ENCODE measurements at places on chromosomes 1 and 21.

DNA sequence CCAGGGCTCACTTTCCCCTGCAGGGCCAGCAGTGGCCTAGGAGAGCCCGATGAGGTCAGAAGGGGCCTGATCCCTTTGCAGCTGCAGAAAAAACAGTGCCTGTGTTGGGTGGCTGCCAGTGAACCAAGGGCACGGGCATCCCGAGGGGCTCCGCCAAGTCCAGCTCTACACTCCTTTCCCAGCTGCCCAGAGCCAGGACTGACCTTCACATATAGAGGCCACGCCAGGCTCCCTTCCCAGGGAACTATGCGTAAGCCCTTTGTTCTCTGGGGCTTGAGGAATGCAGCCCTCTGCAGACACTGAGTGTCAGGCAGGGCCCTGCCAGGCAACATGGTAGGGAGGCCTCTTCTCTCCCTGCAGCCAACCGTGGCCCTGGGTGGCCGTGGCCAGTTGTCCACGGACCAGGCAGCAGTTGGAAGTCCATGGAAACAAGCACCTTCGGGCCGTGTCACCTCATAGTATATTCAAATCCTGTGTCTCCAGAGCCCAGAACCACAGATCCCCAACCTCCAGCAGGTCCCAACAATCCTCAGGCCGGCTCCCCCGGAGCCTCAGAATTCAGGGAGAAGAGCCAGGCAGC lies 194.0 kb downstream of the NPHP4 start:
- no peak for DNase-seq

DNA sequence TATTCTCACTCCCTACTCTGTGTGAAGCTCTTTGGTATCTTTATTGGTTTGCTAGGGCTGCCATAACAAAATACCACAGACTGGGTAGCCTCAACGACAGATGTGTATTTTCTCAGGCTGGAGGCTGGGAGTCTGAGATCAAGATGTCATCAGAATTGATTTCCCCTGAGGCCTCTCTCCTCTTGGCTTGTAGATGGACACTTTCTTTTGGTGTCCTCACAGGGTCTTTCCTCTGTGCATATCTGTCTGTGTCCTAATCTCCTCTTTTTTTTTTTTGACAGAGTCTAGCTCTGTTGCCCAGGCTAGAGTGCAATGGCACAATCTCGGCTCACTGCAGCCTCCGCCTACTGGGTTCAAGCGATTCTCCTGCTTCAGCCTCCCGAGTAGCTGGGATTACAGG lies 71.4 kb upstream of the KCNJ6 start:
- no peak for DNase-seq

- DNase-seq = no peak
Observed at GRCh38 chr1:114130846-114131525, 22.7 kb downstream of the SYT6 start.

- DNase-seq = no peak
Observed at GRCh38 chr1:16242556-16243214, 5.7 kb upstream of the CPLANE2 start.

- DNase-seq = no peak
Observed at GRCh38 chr1:27617420-27617819, 13.5 kb upstream of the AHDC1 start.

DNA sequence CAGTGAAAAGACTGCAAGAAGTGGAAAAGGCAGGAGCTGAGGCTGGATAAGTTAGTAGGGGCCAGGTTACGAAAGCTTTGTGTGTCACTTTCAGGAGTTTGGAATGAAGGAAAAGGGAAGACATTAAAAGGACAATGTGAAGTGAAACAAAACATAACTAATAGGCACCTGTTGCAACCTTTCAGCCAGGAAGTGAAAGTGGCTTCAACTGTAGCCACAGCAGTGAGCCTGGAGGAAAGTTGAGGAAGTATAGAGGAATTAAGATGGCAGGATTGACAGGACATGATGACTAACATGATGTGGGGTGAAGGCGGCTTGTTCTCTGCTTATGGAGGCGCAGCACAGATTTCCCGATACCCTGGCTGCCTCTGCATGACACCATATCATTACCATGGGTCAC lies 68.9 kb downstream of the C4BPA start:
- DNase-seq = no peak

- no peak for DNase-seq
Observed at GRCh38 chr1:222786121-222786520, 28.7 kb upstream of the DISP1 start.

DNA sequence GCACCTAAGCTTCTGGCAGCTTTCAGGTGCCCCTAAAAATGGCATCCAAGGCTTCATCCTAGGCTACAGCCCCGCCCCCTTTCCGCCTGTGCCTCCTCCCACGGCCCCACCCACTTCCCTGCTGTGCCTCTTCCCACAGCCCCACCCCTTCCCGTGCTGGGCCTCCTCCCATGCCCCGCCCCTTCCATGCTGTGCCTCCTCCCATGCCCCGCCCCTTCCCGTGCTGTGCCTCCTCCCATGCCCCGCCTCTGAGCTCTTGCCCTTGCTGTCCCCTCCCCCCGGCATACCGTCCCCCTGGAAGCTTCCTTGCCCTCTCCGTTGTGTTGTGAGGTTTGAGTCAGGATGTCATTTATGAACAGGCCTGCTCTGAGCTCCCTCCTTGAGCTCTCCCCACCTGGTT lies 228.5 kb upstream of the AJAP1 start:
- no peak for DNase-seq

DNA sequence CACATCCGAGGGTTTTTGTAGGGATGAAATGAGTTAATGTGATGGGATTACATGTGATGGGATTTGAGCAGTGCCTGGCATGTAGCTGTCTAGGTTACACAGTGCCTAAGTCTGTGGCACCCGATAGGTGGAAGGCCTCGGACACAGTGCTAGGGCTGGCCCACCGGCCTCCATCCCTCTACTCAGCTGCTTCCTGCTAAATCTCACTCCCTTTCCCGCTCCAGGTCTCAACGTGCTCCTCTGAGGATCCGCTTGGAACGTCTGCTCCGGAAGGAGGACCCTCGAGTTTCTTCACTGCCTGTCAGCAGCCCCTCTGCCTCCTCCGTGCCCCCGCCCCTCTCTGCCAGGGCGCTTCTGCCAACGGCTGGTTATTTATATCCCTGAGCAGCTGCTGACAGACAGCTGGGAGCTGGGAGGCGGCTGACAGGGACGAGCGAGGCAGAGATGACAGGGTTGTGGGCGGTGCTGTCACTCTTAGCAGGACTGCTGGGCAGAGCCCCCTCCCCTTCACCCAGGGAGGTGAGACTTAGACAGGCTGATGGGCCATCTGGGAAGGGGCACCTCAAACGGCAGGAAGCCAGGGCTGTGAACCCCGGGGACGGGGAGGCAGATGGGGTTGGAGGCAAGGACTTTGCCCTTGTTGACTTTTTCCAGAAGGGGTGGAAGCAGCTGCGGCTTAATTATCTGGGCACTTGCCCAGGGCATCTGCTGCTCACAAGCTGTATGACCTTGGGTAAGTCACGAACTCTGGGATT lies 26.6 kb upstream of the LRRN2 start:
- no peak for DNase-seq

Data from AG04450 (cell line).